Right ventricle myocardium superior (tissue), 1 donor: ENCODE measurements at places on chromosomes 7 and 10. TPM values are rescaled to one million over a fixed set of nuclear protein-coding genes. Genes with fewer than 3 reads are reported as not detected.

DNA sequence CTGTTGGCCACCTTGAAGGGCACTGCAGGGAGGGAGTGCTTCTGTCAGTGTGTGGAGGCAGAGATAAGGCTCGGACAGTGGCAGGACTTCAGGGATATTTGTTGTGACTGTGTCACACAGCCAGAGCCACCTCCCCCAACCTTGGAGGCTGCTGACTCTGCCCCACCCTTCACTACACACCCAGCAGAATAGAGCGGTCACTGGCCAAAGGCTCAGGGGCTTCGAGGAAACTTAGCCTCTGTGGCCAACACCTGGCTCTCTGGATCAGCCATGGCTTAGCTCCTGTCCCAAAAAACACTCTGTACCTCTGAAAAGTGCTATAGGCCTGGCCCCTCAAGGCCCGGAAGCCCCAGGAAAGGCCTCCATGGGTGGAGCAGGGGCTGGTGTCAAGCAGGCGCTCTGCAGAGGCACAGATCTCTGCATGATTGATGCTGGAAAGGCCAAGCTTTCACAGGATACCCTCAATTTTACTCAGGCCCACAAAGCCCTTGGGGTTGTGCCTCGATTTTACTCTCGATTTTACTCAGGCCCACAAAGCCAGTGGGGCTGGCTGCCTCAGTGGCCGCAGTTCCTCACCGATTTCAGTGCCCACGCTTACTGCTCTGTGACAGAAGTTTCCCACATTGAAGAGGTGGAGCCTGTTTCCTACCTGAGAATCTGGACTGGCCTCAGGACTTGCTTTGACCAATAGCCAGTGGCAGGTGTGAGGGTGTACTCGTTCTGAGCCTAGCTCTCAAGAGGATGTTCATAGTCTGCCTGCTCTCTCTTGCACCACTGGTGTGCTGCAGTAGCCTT is 113.2 kb upstream of the GPR26 start:
- no peak for DNase-seq

The LLCFC1 gene
- not detected for total RNA-seq

The ADIRF gene
- total RNA-seq, result 43.2 TPM

The SLC39A12 gene
- total RNA-seq, result not detected

GRCh38 chr10:86851328-86852207 is 95.1 kb downstream of the BMPR1A start:
- DNase-seq, result no peak

DNA sequence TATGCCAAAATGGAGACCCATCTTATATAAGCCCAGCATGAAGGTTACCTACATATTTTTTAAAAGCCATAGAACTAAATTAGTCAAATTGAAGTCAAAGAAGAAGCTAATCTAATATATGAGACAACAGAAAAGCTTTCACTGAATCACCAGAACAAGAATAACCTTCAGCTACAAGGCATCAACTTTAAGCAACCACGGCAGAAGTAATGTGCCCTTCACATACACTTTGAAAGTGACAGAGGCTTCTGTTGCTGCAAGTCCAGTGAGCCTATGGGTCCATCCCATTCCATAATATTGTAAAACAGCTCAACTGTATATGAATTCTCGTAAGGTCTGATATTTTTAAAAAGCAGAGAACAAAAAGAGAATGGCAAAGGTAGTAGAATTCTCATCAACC is 36.5 kb downstream of the CTNNA3 start:
- DNase-seq, result no peak

The ANKRD2 gene
- 152 TPM for total RNA-seq

The CUBN gene
- total RNA-seq, result 0.22 TPM

GRCh38 chr7:16271990-16272665 is 149.2 kb downstream of the CRPPA start:
- DNase-seq, result no peak

GRCh38 chr7:47516985-47517600 is 64.8 kb downstream of the TNS3 start:
- no peak for DNase-seq

The ATOH7 gene
- total RNA-seq, result not detected

DNA sequence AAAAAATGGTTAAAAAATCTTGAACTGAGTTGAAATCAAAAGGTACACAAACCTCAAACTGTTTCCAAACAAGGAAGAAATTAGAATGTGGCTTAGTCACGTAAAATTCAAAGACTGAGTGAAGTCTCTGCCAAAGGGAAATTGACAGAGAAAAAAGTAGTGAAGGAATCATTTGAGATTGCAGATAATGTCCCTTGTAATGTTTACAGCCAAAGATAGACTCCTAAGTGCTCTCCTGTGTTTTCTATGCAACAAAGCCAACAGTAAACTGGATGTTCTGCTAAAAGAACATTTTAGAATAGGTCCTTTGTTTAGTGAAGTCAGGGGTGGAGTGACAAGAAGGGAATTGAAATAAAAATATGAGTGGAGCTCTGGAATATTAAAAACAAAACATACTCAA is 117.9 kb downstream of the ITGA8 start:
- DNase-seq, result no peak

DNA sequence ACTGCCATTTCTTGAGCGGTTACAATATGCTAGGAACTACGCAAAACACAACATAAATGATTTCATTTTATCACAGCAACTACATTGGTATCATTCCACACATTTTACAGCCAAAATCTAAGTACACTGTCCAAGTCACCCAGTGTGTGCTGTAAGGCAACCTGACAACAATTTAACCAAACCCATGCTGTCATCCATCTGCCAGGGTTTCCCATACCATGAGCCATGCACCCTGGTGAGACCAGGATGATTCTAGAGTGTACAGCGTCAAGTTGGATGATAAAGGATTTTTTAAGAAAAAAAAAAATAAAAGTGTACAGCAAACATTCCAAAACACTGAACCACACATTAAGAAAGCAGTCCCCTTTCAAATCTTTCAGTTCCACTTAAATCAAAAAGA is 52.9 kb downstream of the PIK3AP1 start:
- DNase-seq, result no peak

The ARHGEF5 gene
- total RNA-seq, result 1.6 TPM
